ENCODE measurements at places on chromosomes 1 and 21. TPM values are rescaled to one million over a fixed set of nuclear protein-coding genes. Genes with fewer than 3 reads are reported as not detected.

DNA sequence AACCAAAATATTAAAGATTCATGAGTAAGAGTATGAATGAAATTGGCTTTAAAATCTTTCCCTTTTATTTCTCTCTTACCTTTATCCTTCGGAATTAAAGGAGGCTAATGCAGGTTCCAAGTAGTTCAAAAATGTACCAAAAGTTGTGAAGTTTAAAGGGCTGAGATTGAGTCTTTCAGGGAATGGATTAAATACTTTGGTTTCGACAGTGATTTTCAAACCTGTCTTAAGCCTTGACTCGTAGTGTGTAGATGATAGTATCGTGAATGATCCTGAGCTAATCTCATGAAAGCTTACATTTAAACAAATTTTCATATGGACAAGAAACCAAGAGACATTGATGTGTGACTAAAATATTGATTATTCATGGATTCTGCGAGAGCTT lies 66.9 kb downstream of the DYRK1A start:
- DNase-seq = no peak

DNA sequence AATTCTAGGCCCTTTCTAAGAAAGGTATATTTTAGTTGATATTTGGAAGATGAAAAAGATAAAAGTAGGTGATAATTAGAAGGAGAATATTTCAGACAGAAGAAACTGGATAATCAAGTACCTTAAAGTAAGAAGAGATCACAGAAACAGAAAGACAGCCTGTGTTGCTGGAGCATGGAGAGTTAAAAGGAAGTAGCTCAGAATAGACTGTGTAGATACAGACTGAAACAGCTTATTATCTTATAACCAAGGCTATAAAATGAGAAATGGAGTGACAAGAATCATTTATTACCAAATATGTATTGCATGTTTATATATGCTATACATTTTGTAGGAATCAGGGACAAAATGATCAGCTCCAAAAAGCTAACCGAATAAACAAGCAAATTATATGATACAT lies 1120.3 kb downstream of the BRINP3 start:
- no peak for DNase-seq

- no peak for DNase-seq
Measured at GRCh38 chr1:32498751-32499150, 33.9 kb downstream of the ZBTB8B start.

The CRP gene
- 0.37 TPM for total RNA-seq

The NEXN gene
- 4.6 TPM for total RNA-seq

DNA sequence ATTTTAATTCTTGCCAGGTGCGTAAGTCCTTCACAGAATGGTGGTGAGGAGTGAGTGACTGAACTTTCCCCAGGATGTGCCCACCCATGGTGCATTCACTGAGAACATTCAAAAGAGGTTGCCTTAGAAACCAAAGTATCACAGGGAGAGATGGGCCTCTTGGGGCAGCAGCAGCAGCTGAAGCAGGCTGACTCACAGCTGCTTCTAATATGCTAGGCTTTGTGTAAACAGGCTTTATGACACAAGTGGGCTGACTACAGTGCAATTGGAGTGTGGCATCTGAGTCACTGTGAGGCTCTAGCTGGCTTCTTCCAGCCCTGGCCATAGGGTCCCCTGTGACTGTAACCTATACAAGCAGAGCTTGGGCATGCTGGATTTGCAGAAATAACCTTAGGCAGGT lies 12.6 kb downstream of the PIGP start:
- peak; percentile 51 for DNase-seq

The ETV3L gene
- 0.16 TPM for total RNA-seq

The IL20 gene
- 0.43 TPM for total RNA-seq

The S100A11 gene
- 80.2 TPM for total RNA-seq

GRCh38 chr1:1906185-1907097 lies 8.6 kb upstream of the CALML6 start:
- peak; percentile 90 for DNase-seq

GRCh38 chr1:212496682-212497081 lies 64.0 kb downstream of the NENF start:
- DNase-seq = no peak

The SYTL1 gene
- total RNA-seq = 5.4 TPM

GRCh38 chr1:226738995-226739695 lies at the start of gene ITPKB:
Gene ITPKB, minus strand, starts transcription at chr1:226739282. Its CDS starts 1,824 bp downstream, at chr1:226737458.
- peak; percentile 75 for DNase-seq

DNA sequence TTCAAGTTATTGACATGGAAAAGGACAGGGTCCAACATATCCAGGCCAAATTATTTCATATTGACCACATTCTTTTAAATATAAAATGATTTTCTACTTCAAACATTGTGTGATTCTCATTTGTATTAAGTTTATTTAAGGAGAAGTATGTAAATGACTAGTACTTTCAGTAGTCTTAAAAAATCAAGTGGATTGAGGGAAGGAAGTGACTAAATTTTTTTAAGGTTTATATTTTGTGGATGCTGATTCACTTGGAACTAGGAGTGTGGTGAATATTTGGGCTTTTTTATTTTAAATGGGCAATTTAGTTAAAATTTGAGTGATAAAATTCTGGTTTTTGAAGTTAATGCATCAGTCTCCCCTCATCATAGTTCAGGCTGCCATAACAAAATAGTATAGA lies 10.1 kb downstream of the PRRC2C start:
- no peak for DNase-seq

GRCh38 chr1:60866917-60867531 lies 215.3 kb upstream of the NFIA start:
- no peak for DNase-seq

All from testis (tissue), 5 donors.